ENCODE measurements at places on chromosomes 12 and 14.

GRCh38 chr14:79938185-79938584 is 273.1 kb downstream of the DIO2 start:
- no peak for DNase-seq

- no peak for DNase-seq
Observed at GRCh38 chr12:115273456-115273855, 589.5 kb upstream of the TBX3 start.

GRCh38 chr12:93857279-93857938 is 180.2 kb downstream of the CRADD start:
- DNase-seq, result no peak

DNA sequence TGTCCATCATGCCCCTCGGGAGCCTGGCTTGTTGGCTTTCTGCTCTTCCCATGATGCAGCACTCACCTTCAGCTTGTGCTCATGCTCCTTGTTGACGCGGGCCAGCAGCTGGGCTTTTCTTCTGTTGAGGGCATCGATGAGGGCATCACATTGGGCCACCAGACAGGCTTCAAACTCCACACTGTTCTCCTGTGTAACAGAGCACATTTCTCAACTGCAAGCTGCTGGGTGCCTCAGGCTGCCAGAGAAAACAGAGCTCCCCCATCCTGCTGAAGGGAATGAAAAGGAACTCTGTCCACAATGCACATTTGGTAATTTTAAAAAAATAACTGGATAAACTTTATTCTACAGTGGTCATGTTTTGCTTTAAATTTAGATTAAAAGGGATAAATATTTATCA is 72.1 kb downstream of the TRIM9 start:
- DNase-seq, result no peak

- DNase-seq, result no peak
Observed at GRCh38 chr12:9273276-9273675, 65.1 kb upstream of the PZP start.

DNA sequence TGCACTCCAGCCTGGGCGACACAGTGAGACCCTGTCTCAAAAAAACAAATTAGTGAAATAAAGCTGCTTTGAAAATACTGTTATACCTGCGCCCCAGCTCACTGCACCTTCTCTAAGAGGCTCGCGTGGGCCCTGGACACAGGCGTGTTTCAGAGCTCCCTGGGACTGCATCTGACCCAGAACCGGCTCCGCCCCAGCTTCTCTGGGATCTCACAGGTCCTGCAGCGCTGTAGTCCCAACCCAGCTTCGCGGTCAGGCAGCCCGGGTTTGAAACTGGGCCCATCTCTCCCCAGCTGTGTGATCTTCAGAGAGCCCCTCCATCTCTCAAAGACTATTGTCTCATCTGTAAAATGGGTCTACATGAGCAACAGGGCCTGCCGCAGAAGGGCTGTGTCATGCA is 7.5 kb downstream of the RIMBP2 start:
- DNase-seq, result no peak

DNA sequence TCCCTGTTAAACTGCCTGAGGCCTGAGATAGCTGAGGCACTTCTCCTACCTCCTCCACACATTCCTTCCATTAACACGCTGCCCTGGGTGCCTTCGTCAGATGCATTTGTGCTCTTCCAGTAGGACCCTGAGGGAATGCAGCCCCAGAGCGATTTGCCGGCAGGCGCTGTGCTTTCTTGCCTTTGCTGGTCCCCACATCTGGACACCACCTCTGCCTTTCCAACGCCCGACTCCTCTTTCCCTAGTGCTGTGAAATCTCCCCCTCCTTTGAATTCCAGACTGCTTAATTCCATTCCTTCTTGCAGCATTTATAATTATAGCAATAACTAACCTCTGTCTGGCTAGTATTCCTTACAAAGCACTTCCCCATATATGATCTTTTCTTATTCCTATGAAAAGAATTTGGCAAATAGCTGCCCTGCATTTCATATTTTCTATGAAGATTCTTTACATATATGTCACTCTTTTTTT is 88.4 kb downstream of the C12orf75 start:
- DNase-seq, result no peak

GRCh38 chr14:96874127-96874526 is 76.9 kb downstream of the VRK1 start:
- DNase-seq, result no peak

DNA sequence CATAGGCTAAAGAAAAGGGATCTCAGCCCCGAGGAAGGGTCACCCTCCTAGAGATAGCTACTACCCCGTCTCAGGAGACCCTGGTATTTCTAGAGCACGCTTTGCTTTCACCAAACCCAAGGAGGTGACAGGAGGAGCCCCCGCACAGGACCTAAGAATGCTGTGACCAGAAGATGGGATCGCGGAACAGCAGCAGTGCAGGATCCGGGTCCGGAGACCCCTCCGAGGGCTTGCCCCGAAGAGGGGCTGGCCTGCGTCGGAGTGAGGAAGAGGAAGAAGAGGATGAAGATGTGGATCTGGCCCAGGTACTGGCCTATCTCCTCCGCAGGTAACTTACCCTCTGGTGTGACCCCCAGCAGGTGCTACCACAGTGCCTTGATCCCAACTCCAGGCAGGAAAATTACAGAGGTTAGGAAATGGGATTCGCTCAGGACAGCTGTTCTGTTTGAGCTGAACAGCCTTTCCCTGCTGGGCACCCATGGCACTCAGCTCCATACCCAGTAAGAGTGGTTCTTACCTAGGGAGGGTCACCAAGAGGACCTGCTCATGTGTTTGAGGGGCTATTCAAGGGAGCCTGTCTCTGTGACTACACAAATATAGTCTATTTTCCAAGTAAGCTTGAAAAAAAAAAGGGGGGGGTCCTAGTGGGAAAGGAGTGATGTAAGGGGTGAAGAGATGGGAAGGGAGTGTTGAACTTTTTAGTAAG is 826 bp upstream of the NRL start:
- no peak for DNase-seq

GRCh38 chr14:87008965-87009364 is 984.0 kb downstream of the GALC start:
- no peak for DNase-seq

DNA sequence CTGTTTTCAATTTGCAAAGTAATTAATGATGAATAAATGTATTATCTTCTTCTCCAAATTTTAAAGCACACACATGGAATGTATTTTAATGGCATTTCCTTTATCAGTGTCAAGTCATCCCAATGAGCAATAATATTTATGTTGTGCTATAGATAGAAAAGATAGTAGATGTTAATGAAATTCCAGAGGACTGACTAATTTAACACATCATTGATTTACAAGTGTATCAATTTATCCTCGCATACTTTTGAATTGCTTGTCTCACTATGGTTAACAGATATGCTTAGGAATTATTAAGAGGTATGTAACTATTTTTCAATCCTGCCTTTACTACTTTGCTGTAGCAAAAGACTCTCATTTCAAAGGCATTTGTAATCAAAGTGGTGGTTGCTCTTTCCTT is 842.9 kb downstream of the SLC6A15 start:
- DNase-seq, result no peak

DNA sequence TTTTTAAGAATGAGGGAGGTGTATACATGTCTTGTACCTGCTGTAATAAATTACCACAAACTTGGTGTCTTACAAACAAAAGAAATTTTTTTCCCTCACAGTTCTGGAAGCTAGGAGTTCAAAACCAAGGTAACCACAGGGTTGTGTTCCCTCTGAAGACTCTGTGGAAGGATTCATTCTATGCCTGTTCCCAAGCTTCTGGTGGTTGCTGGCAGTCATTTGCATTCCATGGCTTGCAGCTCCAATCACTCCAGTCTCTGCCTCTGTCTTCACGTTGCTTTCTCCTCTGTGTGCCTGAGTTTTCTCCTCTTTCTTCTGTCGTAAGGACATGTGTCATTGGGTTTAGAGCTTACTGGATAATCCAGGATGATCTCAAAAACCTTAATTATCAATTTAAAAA is 15.4 kb upstream of the ZNF641 start:
- no peak for DNase-seq

GRCh38 chr14:24060443-24060842 is 8.6 kb downstream of the CARMIL3 start:
- no peak for DNase-seq

- DNase-seq, result no peak
Observed at GRCh38 chr14:73747379-73748211, 33.4 kb upstream of the PNMA1 start.

GRCh38 chr12:108724054-108724889 is 7.0 kb downstream of the CORO1C start:
- no peak for DNase-seq

- no peak for DNase-seq
Observed at GRCh38 chr12:65699251-65699650, 125.0 kb upstream of the HMGA2 start.

DNA sequence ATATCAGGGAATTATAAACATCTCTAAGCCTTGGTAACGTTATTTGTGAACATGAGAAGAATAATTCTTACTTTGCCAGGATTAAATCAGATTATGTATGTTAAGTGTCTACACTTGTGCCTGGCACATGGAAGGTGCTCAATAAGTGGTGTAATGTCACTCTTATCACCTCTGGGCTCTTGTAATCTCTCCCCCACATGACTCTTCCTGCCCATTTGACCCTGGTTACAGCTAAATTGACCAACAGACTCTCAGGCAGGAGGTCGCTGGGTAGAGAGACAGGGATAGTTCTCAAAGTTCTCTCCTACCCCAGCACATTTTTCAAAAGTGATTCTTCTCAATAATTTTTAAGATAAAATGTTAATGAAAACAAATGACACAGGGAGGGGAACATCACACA is 137.8 kb upstream of the FRMD6 start:
- no peak for DNase-seq

DNA sequence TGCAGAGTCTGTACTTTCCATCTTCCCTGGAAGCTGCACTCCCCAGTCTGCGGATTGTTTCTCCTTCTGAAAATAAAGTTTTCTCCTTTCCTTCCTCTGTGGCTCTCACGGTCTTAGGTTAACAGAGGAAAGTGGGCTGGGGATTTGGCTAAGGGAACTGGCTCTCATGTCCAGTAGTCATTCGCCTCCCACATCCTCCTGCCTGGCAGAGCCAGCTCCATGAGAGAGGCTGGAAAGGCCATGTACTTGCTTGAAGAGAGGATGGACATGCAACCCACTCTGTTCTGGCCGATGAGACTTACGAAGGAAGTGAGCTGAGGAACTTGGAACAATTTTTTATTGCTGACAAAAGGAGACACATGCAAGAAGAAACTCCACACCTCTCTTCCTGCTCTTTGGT is 18.9 kb upstream of the RGS6 start:
- DNase-seq, result no peak

GRCh38 chr12:125276567-125276966 is 211.3 kb downstream of the AACS start:
- DNase-seq, result no peak

DNA sequence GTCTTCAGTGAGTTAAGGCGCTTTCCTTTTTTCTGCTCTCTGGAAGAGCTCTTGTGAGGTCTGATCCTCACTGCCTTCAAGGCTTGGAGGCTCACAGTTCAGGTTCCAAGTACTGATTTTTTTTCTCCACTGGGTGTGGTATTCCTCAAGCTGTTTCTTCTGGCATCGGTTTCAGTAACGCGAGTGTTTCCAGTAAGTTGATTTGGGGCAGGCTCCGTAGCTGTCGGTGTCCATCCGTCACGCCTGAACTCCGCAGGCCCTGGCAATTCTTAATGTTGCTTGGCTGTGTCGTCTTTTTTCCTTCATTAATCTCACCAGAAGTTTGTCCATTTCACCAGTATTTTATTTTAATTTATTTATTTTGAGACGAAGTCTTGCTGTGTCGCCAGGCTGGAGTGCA is 30.6 kb downstream of the LRCOL1 start:
- DNase-seq, result no peak

DNA sequence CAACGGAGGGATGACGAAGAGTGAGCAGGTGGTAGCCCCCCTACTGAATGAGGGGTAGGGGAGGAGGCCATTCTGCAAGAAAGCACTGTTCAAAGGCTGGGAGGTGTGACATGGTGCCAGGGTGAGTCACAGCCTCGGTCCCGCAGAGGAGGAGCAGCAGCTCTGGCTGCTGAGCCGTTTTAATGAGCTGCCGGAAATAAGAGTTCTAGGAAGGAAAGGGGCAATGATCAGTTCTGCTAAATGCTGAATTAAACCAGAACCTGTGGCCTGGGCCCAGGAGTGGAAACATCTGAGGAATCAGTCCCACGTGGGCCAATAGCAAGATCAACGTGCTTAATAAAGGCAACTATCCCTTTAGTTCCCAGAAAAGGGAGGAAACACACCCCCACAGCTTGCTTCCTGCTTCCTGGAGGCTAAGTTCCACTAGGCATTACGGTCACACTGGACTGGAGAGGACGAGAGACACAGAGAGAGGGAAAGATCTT is 3.6 kb downstream of the ABCD4 start:
- no peak for DNase-seq

GRCh38 chr12:49777800-49778748 is 36.7 kb downstream of the TMBIM6 start:
- DNase-seq, result no peak

DNA sequence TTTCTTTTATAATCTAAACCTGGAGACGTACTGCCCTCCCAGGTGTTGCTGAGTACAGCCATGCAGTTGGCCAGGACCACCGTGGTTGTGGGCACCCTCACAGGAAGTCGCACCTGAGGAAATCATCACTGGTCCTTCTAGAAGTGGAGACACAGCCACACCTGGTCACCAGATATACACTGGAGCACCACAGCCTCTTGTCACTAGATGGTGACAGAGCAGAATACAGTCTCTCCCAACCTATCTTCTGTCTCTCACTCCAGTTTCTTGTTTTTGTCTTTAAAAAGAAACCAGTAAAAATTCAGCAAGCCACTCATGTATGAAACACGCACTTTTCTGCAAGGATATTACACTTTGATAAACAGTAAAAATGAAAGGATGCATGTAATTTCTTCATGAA is 43.1 kb upstream of the GPHB5 start:
- DNase-seq, result no peak

DNA sequence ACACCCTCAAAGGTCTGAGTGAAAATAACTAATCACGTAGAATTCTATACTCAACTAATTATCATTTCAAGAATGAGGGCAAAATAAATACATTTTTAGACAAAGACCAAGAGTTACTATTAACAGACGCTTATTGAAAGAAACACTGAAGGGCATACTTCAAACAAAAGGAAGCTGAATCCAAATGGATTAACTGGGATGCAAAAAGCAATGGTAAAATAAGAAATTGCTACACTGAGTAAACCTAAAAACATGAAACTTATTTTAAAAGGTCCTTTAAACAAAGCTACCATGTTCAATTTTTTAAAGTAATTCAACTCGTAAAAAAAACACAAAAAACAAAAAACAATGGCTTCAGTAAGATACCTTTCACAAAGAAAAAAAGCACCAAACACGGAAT is 28.2 kb downstream of the LRP6 start:
- DNase-seq, result no peak

GRCh38 chr12:4910502-4911315 is 1.0 kb downstream of the KCNA1 start:
- no peak for DNase-seq

All from cortex of kidney (tissue), 1 donor.